ENCODE measurements at places on chromosomes 1 and 21.

DNA sequence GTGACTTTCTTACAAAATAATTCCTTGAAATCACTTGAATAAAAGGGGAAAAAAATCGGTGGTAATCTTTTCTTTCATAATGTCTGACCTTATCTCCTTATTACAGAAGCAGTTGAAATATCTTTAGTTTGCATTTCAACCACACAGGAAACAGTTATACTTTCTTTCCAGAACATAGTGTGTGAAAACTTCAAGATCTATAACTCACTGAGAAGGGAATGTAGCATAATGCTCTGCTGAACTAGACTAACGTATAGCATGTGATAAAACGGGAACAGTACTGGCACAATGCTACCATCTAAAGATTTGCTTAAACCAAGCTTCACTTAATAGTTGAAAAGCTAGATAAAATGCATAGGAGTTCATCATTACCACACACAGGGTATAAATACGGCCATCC, 45.0 kb downstream of the VAV3 start:
- ATAC-seq: no peak

DNA sequence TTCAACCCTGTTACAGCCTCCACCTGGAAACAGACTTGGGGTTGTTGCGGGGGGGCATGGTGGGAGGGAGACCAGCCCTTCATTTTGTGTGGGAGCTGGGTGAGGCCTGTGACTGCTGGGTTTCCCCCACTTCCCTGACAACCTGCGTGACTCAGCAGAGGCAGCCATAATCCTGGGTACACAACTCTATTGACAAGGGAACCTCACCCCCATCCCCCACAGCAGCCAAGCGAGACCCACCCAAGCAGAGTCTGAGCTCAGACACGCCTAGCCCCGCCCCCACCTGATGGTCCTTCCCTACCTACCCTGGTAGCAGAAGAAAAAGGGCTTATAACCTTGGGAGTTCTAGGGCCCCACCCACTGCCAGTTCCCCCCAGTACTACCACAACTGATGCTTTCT, 8.0 kb upstream of the CCDC190 start:
- ATAC-seq: peak; percentile 86

GRCh38 chr1:36359911-36360550, 25.7 kb downstream of the STK40 start:
- peak; percentile 91 for ATAC-seq

DNA sequence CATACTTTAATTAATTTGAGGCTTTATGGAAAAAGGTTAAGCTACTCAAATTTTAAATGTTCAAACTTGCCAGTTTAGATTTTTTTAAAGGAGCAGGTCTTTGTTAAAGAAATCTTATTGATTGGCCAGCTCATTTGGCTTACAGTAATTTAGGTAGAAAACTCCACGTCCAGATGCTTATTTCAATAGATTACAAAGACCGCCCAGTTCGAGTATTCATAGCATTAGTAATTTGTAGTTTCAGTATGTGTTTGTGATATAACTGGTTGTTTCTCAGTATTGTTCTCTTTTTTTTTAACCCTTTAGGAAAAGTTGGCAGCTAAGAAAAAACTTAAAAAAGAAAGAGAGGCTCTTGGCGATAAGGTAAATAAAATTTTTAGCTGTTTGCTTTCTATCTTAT, 1.6 kb downstream of the RPF1 start:
- ATAC-seq: no peak

DNA sequence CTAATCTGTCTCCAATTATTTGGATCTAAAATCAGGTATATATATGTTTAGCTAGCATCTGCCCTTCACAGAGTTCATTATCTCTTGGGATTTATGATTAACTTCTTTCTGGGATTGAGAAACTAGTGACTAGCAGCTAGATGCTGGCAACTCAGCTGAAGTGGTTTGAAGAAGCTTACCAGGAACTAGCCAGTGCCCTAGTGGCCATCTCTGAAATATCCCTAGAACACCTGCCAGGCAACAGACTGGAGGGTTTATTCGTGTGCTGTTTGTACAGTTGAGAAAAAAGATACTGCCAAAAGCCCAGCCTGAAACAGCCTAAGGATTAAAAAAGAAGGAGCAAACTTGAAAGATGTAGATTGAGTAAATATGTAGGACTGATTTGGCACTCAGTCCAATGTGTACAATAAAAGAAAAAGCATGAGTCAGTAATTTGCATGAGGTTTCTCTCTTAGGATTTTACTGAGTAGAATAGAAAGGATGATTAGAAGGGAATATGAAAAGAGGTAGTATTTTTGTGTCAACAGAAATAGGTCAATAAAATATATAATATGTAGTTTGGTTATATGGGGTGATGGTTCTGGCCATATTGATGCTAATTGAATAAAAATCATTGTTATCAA, 1144.6 kb upstream of the ADGRL2 start:
- peak; percentile 55 for ATAC-seq

- peak; percentile 46 for ATAC-seq
Measured at GRCh38 chr21:14687268-14687625, 141.1 kb upstream of the SAMSN1 start.

- ATAC-seq: no peak
Measured at GRCh38 chr1:11940260-11940921, 5.9 kb downstream of the PLOD1 start.

DNA sequence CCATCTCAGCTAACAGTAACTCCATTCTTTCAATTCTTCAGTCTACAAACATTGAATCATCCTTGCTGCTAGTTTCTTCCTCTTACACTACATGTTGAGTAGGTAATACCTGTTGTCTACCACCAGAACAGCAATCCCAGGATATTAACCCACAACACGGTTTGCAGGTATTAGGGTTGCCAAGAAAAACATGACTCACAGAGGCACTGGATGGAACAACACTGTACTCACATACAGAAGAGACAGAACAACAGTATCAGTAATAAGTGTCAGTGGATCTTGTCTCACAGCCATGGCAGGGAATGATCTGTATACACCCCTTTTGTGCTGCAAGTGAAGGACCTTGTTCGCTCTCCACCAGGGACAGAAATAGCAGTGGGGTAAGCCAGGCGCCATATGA, 212.1 kb downstream of the GPR52 start:
- peak; percentile 98 for ATAC-seq

- ATAC-seq: no peak
Measured at GRCh38 chr1:44596511-44596910, 77.8 kb downstream of the TMEM53 start.

DNA sequence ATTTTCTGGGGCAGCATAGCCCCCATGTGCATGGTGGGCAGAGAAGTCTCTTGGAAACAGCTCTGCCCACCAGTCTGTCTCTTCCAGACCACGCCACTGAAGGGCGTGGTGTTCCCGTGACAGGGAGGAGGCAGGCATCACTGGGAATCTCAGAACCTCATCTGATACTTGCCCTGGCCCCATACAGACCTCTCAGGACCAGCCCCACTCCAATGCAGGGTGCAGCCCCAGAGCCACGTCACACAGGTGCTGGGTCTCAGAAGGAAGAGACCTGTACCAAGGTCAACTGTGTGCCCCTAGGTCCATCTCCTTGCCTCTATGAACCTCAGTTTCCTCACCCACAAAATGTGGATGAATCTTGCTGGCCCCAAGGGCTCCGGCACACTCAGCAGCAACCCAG, 7.3 kb downstream of the RAP1GAP start:
- no peak for ATAC-seq

GRCh38 chr1:36910886-36911540, 123.3 kb downstream of the GRIK3 start:
- no peak for ATAC-seq

DNA sequence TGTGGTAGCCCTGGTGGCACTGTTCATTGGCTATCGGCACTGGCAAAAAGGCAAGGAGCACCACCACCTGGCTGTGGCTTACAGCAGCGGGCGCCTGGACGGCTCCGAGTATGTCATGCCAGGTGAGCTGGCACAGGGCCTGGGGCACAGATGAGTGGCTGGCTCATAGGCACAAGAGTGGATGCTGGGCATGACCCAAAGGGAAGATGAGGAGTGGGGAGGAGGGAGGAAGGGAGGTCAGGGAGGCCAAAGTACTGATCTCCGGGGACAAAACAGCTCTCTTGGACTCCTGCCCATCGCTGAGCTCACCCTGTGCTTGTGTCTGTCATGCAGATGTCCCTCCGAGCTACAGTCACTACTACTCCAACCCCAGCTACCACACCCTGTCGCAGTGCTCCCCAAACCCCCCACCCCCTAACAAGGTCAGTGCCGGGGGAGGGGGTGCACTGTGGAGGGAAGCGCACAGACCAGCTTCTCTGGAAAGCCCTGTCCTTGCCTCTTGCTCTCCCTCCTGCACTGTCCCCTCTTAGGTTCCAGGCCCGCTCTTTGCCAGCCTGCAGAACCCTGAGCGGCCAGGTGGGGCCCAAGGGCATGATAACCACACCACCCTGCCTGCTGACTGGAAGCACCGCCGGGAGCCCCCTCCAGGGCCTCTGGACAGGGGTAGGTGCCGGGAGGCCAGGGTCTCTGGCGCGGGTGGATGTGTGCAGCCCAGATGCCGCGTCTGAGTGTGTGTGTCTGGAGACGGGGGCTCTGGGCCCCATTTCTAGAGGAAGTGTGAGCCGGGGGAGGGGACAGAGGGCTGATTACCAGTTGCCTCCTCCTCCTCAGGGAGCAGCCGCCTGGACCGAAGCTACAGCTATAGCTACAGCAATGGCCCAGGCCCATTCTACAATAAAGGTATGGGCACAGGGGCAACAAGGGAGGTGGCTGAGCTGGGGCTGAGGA, 7.3 kb upstream of the LRRC71 start:
- no peak for ATAC-seq

- peak; percentile 14 for ATAC-seq
Measured at GRCh38 chr21:36709030-36709867, 10.3 kb downstream of the SIM2 start.
